CD4-positive, alpha-beta T cell (primary cell): ENCODE measurements at places on chromosomes 2 and 18. TPM values are rescaled to one million over a fixed set of nuclear protein-coding genes. Genes with fewer than 3 reads are reported as not detected.
A peak's percentile ranks its signal among the peaks of the same experiment; 100 is the strongest.

Gene LRATD1
- not detected for total RNA-seq

Gene PCARE
- total RNA-seq = not detected

DNA sequence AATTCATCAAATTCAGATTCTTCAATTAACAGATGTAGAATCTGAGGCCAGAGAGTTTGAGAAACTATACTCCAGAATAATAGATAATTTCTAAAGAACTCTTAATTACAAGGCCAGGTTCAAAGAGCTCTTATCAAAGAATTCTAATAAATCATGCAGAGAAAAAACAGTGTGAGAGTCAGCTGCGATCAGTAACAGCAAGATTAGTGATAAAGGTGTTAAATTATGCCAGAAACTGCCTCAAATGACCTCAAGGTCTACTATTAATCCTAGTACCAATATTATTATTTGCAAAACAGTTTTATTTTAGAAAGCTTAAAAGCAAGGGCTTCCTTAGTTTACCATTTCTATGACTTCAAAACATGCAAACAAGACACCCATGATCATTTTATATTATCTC lies 215.3 kb downstream of the GCA start:
- DNase-seq = no peak

- DNase-seq = no peak
Measured at GRCh38 chr2:69524799-69525198, 87.6 kb upstream of the NFU1 start.

GRCh38 chr2:218166791-218167190 lies at the start of gene CXCR1:
Gene CXCR1 (minus strand): TSS chr2:218166962. CDS start chr2:218165211, 1,751 bp downstream.
- peak; percentile 28 for DNase-seq

DNA sequence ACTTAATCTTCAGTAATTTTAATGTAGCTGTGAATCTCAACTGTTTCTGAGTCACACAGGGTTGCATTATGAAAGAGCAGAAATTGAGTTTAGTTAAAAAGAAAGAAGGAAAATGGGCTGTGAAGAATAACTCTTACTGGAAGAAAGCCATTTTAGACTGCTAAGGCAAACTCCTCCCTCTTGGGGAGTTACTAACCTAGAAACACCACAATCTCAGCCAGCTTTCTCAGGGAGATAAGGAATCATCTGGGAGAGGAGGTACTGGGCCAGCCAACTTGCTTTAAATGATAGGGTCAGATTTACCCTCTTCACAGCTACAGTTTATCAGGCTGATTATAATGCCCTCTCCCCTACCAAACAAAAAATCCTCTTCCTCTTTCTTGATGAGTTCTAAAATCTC lies 119.5 kb downstream of the CCDC148 start:
- DNase-seq = no peak

DNA sequence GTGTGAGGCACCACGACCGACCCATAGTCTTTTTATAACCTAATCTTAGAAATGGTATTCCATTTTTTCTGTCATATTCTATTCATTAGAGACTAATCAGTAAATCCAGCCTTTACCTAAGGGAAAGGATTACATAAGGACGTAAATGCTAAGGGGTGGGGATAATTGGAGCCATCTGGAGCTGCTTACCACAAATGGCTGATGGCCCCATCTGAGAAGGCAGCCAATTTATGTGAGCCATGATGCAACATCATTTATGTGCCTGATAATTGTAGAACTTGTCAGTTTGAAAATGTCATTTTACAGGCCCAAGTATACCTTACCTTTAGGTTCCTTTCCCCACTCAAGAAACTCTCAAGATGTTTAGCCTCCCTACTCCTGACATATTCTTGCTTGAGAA lies 44.0 kb downstream of the ARHGEF33 start:
- DNase-seq = no peak

GRCh38 chr2:190822043-190822442 lies 58.6 kb upstream of the GLS start:
- no peak for DNase-seq

DNA sequence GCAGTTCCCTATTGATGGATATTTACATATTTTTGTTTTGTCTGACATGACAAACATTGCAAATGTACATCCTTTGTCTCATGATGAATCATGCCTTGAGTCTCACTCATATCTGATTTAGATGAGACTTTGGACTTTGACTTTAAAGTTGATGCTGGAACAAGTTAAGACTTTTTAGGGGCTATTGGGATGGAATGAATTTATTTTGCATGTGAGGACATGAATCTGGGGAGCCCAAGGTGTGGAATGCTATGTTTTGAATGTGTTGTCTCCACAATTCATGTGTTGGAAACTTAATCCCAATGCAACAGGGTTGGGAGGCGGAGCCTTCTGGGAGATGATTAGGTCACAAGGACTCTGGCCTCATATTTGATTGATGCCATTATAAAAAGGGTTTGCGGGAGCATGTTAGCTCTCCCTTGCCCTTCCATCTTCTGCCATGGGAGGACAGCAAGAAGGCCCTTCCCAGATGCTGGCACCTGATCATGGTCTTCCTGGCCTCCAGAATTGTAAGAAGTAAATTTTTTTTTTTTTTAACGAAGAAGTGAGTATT lies 29.1 kb upstream of the INO80D start:
- DNase-seq = no peak

DNA sequence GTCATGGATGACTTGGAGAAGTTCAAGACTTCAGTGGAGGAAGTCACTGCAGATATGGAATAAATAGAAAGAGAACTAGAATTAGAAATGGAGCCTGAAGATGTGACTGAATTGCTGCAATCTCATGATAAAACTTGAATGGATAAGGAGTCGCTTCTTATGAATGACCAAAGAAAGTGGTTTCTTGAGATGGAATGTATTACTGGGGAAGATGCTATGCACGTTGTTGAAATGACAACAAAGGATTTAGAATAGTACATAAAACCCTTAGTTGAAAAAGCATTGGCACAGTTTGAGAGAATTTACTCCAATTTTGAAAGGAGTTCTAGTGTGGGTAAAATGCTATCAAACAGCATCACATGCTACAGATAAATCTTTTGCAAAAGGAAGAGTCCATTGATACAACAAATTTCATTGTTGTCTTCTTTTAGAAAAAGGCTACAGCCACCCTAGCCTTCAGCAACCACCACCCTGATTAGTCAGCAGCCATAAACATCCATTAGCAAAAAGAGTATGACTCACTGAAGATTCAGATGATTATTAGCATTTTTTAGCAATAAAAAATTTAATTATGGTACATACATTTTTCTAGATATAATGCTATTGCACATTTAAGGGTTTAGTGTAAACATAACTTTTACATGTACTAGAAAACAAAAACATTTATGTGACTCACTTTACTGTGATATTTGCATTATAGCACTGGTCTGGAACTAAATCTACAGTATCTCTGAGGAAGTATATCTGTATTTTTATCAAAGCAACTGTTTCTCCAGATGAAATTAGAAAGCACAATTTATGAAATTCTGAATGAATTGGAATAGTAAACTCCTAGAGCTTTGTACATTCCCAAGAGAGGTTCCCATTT lies 110.5 kb upstream of the TACR1 start:
- no peak for DNase-seq

GRCh38 chr2:46552528-46552927 lies 73.2 kb downstream of the TMEM247 start:
- no peak for DNase-seq

DNA sequence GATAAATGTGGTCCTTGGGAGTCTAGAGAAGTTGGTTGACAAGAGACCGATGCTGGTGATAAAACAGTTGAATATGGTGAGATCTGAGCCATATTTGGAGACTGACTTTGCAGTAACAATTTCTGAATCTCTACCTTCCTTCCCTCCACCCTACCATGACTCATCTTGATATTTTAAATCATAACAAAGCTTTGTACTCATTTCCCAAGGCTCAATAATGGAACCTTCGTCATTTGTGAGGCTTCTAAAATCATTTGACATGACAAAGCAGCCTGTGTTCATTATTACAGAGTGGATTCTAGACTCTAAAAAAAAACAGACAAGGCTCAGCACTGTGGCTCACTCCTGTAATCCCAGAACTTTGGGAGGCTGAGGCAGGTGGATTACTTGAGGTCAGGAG lies 38.5 kb upstream of the PDCL3 start:
- no peak for DNase-seq

GRCh38 chr2:21759819-21760218 lies 636.1 kb downstream of the TDRD15 start:
- DNase-seq = no peak

DNA sequence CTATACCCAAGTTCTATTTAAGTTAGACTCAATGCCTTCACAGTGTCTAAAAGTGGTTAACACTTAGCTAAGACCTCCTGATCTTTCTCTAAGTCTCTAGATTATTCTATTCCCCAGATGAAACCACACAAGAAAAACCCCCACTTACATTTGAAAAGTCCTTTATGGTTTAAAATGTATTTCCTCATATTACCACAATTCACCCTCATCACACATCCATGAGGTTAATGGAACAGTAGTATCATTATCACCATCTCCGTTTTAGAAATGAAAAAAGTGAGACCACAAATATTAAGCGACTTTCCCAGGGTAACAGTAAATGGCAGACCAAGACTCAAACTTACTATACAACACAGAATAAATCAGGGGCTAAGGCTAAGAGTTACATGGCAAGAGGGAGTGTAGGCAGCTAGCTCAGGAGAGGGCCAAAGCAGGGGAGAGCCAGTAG lies 28.6 kb downstream of the EPG5 start:
- DNase-seq = peak; percentile 68
